Right renal cortex interstitium (tissue), 3 donors: ENCODE measurements at places on chromosomes 1 and 21. TPM values are rescaled to one million over a fixed set of nuclear protein-coding genes. Genes with fewer than 3 reads are reported as not detected.

Gene DIPK1A
- 9.4 TPM for polyA plus RNA-seq

Gene ALG6
- polyA plus RNA-seq, result 25.7 TPM

Gene AMY1A
- polyA plus RNA-seq, result not detected

Gene KCND3
- polyA plus RNA-seq, result 1.3 TPM

Gene GFI1
- 0.30 TPM for polyA plus RNA-seq

Gene DDR2
- 19.5 TPM for polyA plus RNA-seq

Gene OR2G6
- 0.06 TPM for polyA plus RNA-seq

Gene GNG5
- polyA plus RNA-seq, result 161 TPM

Gene MCOLN3
- polyA plus RNA-seq, result 7.5 TPM

Gene ADPRS
- 33.2 TPM for polyA plus RNA-seq

Gene NOTCH2
- polyA plus RNA-seq, result 143 TPM

Gene PSMG1
- 50.7 TPM for polyA plus RNA-seq

Gene UBE2U
- not detected for polyA plus RNA-seq

Gene ACTL8
- not detected for polyA plus RNA-seq

Gene APCS
- not detected for polyA plus RNA-seq

Gene LCE3D
- polyA plus RNA-seq, result not detected

Gene MAN1C1
- 15.2 TPM for polyA plus RNA-seq

Gene BNIPL
- polyA plus RNA-seq, result 2.5 TPM

Gene S100A12
- polyA plus RNA-seq, result 0.64 TPM

Gene ATP6V0B
- polyA plus RNA-seq, result 150 TPM

Gene SPATA21
- polyA plus RNA-seq, result not detected

Gene SPRR2D
- not detected for polyA plus RNA-seq

Gene ADORA1
- 5.2 TPM for polyA plus RNA-seq

Gene FCAMR
- 9.8 TPM for polyA plus RNA-seq

Gene RORC
- polyA plus RNA-seq, result 1.3 TPM

Gene SPRR1A
- not detected for polyA plus RNA-seq

Gene PYHIN1
- polyA plus RNA-seq, result 0.28 TPM

Gene RCAN3
- 10.9 TPM for polyA plus RNA-seq

Gene OR2T11
- polyA plus RNA-seq, result not detected

Gene KLF17
- polyA plus RNA-seq, result not detected

Gene PRR9
- polyA plus RNA-seq, result not detected

Gene IFNLR1
- polyA plus RNA-seq, result 4.1 TPM

Gene OR14K1
- polyA plus RNA-seq, result not detected

Gene TRIM67
- 0.07 TPM for polyA plus RNA-seq

Gene VHLL
- not detected for polyA plus RNA-seq

Gene DNAH14
- 15.2 TPM for polyA plus RNA-seq

Gene KRTAP7-1
- polyA plus RNA-seq, result not detected
